ELR (cell line): ENCODE measurements at places on chromosomes 6 and 20.

DNA sequence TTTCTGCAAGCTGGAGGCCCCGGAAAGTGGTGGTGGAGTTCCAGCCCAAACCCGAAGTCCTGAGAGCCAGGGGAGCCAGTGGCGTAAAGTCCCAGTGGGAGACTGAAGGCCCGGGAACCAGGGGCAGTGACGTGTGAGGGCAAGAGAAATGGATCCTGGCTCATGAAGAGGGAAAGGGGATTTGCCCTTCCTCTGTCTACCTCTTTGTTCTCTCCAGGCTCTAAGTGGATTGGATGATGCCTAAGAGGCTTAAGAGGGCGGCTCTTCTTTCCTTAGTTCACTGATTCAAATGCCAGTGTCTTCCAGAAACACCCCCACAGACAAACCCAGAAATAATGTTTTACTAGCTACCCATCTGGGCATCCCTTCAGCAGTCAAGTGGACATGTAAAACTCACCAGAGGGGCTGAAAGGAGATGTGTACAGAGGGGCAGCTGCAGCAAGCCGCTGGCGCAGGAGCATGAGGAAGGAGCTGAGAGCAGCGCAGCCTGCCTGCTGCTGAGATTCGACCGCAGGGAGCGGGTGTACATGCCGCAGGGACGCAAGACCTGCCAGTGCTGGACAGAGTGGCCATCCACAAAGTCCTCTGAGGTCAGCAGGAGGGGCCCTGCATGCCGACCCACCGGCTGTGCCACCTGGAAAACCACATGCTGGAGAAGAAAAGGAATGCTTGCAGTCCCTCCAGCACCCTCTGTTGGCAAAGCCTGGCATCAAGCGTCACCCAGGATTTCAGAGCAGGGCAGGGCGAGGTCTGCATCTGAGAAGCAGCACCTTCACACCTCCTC, 29.5 kb downstream of the CDYL start:
- DNase-seq = peak; percentile 59

- DNase-seq = no peak
Observed at GRCh38 chr6:5663259-5663658, 343.5 kb downstream of the NRN1 start.

DNA sequence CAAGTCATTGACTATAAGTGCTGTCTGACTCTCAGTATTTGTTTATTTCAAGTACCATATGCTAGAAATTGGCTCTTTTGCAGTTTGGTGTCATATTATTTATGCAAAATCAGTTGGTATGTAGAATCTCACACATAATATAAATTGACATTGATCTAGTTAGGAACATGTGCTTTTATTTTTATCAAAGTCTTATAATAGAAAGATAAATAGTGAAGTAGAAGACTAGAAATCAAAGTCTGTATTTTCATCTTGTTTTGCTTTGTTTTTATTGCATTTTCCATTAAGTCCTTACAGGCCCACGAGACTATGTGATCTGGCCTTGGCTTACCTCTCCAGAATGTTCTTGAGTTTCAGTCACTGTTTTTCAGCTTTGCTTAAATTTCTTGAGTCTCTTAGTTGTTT, 300.3 kb downstream of the LAMA2 start:
- DNase-seq = no peak

GRCh38 chr20:62980970-62981369, 25.8 kb downstream of the BHLHE23 start:
- no peak for DNase-seq

GRCh38 chr6:11718463-11718862, 60.1 kb downstream of the ADTRP start:
- no peak for DNase-seq

DNA sequence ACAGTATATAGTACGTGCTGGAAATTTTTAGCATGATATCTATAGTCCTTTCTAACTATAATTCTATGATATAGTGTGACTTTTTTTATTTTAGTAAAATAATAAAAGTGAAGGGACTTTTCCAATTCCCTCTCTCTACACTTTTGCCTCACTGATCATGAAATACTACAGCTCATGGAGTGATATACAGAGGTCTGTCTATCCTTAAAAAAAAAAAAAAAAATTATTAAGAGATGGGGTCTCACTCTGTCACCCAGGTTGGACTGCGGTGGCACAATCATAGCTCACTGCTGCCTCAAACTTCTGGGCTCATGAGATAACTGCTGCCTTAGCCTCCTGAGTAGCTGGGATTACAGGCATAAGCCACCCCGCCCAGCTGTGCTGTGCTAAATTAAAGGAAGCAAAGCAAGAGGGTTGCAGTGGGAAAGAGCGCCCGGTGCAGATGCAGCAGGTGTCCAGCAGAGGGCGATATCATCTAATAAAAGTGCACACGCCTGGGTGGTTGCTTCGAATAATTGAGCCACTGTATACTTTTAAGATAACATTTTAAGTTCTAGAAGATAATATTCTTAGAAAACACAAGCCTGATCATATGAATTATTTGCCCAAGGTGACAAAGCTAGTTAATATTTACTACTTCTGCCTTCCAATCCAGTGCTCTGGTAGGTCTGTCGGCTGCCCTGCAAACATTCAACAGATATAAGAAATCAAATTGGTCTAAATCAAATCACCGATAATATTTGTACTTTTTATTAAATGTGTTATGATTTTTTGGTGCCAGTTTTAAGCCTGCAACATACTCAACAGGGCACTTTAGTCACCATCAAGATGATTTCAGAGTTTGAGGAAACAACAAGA, 94.9 kb upstream of the NT5E start:
- peak; percentile 82 for DNase-seq

GRCh38 chr6:63278916-63279315, 40.9 kb downstream of the LGSN start:
- DNase-seq = no peak

- DNase-seq = peak; percentile 85
Observed at GRCh38 chr6:169722362-169723199, 1.7 kb downstream of the PHF10 start.

DNA sequence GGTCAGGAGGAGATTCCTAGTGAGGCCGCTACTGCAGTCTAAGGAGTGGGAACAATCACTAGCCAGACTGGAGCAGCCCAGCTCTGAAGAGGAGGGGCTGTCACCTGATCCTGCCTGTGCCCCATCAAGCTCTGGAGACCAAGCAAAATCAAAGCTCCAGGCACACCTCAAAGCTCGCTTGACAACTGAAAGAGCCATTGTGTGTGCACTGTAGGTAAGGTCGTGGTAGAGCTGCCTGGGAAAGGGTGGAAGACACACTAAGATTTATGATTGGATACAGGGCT, 58.2 kb downstream of the CSE1L start:
- DNase-seq = no peak

DNA sequence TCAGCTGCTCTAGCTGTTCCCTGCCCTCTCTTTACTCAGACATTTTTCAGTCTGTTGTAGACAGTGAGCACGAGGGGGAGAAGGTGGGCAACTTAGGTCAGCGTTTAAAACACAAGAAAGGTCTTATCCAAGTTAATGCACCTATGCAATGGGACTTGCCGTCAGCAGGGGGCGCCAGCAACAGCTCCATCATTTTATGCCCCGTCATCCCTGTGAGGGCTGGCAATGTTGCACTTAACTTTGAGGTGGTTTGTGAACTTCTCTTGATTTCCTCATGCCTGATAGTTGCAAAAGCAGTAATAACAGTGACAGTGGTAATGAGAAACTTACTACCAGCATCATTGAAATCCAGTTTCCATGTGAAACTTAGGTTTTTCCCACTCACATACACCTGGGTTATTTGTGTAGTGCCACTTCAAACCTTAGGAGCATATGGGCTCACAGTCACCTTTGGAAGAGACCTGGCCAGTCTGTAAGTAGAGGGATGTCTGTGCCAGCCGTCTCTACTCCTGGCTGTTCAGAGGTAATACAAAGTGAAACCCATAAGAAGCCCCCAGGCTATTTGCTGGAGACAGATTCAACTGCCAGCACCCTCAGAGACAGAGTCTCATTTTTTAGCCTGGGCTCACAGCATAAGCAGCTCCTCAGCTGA, 44.9 kb upstream of the ID1 start:
- peak; percentile 88 for DNase-seq

GRCh38 chr6:76420094-76420493, 347.6 kb upstream of the IMPG1 start:
- no peak for DNase-seq
